LHCN-M2 (cell line): ENCODE measurements at places on chromosomes 16 and 17. TPM values are rescaled to one million over a fixed set of nuclear protein-coding genes. Genes with fewer than 3 reads are reported as not detected.

HSD11B2 gene
- total RNA-seq: 0.17 and 0.58 TPM in 2 replicates

C17orf78 gene
- total RNA-seq: not detected in 2 replicates

HLF gene
- 0.26 and 0.29 TPM in 2 replicates for total RNA-seq

CHRNE gene
- total RNA-seq: 0.19 TPM in 1 of 2 replicates, not detected in the other

TP53TG3F gene
- total RNA-seq: not detected in 2 replicates

CX3CL1 gene
- total RNA-seq: not detected in 2 replicates

IRX3 gene
- 82.7 and 84.1 TPM in 2 replicates for total RNA-seq

SEZ6 gene
- total RNA-seq: not detected in 2 replicates

ATP2A1 gene
- total RNA-seq: 0.92 and 0.96 TPM in 2 replicates

SLC12A3 gene
- 0.11 TPM in 1 of 2 replicates, not detected in the other for total RNA-seq

DNA sequence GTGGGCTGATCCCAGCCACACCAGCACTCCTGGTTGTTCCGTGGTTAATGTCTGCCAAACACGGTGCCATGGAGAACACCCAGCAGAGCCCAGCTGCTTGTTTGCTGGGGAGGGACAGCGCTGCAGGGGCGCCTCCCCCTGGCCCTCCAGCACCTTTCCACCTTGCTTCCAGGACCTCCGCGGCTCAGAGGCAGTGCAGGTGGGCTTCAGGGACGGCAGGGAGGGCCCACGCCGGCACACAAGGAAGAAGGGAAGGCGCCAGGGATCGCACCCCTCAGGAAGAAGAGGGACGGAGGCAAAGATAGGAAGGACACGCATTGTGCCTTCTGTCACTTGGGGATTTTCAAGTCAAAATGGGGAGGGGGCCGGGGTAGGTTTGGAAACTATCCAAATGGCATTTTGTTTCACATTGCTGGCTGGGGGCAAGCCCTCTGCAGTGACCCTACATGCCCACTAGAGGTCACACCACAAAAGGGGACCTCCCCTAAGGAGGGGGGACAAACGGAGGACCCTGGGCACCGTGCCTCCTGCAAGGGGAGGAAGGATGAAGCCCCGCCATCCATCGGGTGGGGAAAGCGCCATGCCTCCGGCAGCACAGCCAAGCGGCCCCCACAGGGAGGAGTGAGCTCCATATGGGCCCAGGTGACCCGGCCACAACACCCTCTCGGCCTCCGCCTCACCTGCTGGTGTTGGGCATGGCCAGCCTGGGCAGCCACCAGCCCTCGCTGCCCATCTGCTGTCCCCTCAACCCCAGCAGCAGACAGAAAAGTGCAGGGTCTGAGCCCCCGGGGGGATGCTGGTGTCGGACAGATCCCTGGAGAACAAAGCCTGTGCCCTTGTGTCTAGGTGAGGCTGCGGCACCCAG is 7.5 kb upstream of the C16orf95 start:
- no peak for DNase-seq

DNA sequence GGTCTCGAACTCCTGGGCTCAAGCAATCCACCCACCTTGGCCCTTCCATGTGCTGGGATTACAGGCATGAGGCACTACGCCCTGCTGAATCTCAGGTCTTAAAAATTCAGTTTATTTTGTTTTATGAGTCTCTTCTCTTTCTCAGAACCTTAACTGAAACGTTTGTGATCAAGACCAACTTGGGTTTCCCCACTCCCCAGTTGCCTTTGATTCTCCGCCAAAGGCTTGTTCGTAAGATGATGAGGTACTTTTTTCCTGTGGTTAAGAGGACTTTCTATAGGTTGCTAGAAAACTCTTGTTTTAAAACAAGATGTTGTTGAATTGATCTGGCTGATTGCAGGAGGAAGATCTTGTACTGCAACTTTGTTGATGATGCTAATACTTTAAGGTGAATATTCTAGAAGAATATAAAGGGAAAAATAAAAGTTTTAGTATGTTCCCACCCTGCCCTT is 11.7 kb downstream of the ABCC1 start:
- DNase-seq: no peak

DNA sequence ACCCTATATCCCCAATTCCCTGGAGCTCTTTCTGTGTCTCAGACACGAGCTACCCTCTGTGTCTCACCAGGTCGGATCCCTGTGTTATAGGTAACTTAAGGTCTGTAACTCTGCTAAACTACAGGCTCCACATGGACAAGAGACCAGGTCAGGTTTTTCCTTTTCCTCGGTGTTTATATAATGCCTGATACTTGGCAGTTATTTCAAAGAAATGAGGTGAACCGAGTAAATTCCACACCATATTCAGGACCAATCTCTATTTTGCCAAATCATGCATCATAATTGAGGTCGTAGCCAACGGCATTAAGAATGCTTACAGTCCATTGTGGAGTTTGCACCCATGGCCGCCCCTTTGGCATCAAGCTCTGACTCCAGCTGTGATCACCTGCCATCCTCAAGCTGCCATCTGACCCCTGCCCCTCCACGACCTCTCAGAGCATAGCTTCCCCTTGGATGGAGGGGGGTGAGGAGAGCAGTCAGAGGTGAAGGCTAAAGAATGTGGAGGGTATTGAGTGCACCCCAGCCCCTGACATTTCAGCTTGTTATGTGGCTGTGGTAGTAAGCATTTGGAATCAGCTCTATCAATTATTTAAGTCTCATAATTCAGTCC is 434.7 kb upstream of the RBFOX1 start:
- DNase-seq: no peak

GRCh38 chr16:84795329-84796053 is 24.3 kb upstream of the CRISPLD2 start:
- peak; percentile 71 for DNase-seq

DNA sequence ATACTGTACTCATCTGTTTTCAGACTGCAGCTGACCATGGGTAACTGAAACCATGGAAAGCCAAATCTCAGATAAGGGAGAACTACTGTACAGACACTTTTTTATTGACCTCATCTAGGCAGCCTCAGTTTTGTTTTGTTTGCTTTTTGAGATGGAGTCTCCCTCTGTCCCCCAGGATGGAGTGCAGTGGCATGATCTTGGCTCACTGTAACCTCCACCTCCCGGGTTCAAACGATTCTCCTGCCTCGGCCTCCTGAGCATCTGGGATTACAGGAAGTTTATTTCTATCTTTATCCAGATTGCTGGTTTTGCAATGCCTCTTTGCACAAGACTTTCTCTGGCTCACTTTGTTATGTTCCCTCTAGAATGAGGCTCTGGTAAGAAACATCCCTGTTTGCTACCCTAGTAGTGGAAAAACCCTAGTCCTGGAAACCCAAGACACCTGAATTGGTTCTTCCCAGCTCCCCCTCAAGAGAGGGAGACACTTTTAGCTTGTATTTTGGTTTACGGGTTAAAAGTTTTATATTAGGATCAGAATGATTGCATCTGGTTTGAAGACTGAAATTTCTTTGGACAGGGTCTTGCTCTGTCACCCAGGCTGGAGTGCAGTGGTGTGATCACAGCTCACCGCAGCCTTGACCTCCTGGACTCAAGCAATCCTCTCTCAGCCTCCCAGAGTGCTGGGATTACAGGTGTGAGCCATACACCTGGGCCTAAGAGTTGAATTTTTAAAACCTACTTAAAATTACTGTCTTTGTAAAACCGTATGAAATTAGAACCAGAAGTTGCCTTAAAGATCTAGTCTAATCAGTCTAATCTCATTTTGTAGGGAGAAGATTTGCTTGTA is 38.9 kb downstream of the ZNF207 start:
- no peak for DNase-seq

GRCh38 chr16:46918905-46919792 is 35.0 kb downstream of the GPT2 start:
- no peak for DNase-seq

- DNase-seq: no peak
Measured at GRCh38 chr17:42253578-42253977, 22.6 kb downstream of the STAT5B start.

DNA sequence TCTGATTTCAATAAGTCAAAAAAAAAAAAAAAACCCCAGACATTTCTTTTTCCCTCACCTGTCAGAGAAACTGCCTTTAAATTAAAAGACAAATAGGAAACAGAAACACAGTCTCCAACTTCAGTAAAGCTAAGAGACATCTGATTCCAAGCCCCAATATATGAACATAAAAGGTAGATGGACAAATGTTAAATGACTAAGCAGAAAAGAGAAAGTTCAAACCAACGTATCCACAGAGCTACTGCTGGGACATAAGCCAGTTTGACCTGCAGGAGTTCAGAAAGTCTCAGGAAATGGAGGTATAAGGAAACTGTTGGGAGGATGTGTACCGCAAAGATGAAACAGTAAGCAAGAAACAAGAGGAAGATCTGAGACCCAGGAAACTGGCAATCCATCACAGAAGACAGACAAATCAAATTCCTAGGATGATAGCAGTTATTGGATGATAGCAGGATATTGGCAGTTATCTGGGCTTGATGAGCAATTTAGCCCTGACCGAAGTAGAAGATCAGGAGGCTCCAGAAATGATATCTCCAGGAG is 135.0 kb downstream of the BRIP1 start:
- DNase-seq: no peak

DNA sequence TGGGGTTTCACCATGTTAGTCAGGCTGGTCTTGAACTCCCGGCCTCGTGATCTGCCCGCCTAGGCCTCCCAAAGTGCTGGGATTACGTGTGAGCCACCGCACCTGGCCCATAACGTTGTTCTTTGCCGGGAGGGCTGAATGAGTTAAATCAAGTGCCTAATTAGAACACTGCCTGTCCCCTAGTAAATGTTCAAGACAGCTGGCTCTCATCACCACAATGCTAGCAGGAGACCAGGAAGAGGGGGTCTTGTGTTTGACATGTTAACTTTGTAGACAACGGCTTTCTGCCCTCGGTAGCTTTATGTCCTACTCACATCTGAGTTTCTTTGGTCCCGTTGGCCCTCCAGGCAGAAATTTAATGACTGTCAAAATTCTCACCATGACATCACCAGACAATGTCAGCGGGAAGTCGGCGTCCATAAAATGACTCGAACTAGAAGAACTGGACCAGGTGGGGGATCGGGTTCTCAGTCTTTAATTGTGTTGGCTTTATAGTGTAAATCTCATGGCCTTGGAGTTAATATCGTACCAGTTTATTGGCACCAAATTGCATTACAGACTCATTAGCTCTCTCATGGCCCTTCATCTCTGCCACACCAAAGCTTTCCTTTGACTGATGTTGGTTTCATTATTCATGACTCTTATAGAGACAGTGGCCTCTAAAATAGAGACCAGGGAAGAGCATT is 11.4 kb upstream of the ITPRIPL2 start:
- no peak for DNase-seq

GRCh38 chr16:55294129-55294528 is 29.9 kb upstream of the IRX6 start:
- no peak for DNase-seq

- DNase-seq: no peak
Measured at GRCh38 chr16:84242839-84243238, 3.0 kb upstream of the KCNG4 start.

DNA sequence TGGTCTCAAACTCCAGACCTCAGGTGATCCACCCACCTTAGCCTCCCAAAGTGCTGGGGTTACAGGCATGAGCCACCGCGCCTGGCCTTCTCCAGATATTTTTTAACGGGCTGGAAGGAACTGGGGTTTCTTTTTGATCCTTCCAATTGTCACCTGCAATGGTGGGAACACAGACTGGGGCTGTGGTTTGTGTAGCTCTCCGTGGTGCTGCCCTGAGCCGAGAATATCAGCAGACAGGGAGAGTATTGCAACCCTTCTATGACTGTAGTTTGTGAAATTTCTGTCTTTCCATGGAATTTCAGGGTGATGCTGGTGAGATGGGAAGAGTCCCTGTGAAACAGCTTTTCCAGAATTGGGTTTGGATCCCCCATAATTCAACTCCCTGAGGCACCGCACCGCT is 263.5 kb downstream of the ENGASE start:
- DNase-seq: no peak

DNA sequence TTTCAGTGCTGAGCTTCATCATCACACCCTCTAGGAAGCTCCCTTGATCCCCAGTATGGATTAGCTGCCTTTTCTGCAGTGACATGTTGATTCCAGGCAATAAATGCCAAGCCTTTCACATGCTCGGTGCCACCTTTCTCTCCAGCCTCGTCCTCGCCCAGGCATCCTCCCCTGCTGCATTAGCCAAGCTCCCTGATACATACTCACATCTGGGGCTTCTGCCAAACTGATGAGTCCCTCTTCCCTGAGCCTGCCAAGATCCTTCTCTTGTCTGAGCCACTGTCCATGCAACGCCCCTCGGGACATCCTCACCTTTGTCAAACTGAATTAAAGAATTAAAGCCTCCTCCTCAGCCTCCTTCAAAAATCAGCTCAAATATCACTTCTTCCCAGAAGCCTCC is 538.5 kb upstream of the CDH11 start:
- DNase-seq: no peak

- no peak for DNase-seq
Measured at GRCh38 chr16:68081861-68082628, 3.1 kb upstream of the NFATC3 start.

- DNase-seq: peak; percentile 24
Measured at GRCh38 chr17:70357190-70357589, 187.9 kb downstream of the KCNJ2 start.

- no peak for DNase-seq
Measured at GRCh38 chr17:79361873-79362771, 248.7 kb downstream of the RBFOX3 start.

- DNase-seq: no peak
Measured at GRCh38 chr16:62967163-62967562, 930.9 kb upstream of the CDH8 start.

- no peak for DNase-seq
Measured at GRCh38 chr17:77707546-77707945, 251.0 kb upstream of the TNRC6C start.
